ENCODE measurements at places on chromosomes 1 and 21. TPM values are rescaled to one million over a fixed set of nuclear protein-coding genes. Genes with fewer than 3 reads are reported as not detected.

- H3K27me3 ChIP-seq: no peaks in the 10 kb centered on the region
- peak overlapping the region; percentile 100 for H3K27ac ChIP-seq
- peaks cover 53% of the 10 kb centered on the region for H3K4me1 ChIP-seq
- peaks cover 5% of the 10 kb centered on the region for H3K36me3 ChIP-seq
Measured at GRCh38 chr1:26785611-26786436, 1.9 kb upstream of the PIGV start.

GRCh38 chr1:17789926-17790325, 34.8 kb downstream of the ACTL8 start:
- no peak overlapping the region for H3K4me3 ChIP-seq
- H3K27ac ChIP-seq: no peak overlapping the region
- no peaks in the 10 kb centered on the region for H3K4me1 ChIP-seq
- no peaks in the 10 kb centered on the region for H3K27me3 ChIP-seq
- DNase-seq: no peak

DNA sequence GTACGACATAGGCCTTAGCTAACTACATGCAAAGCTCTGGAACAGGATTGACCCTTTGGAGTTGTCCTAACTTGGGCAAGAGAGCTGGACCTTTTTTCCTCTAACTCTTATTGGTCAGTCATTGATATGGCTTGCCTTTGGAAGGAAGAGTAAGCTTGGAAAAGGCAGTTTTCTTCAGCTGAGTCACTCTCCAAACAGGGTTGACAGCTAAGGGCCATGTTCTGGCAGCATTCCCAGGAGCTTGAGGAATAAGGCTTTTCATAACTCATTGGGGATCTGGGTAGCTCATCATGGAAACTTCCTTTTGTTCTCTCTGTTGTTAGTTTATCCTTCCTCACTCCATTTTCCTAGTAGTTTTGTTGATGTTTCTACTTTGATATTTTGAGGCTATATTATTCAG, 14.5 kb upstream of the ERRFI1 start:
- no peaks in the 10 kb centered on the region for H3K36me3 ChIP-seq
- H3K27me3 ChIP-seq: no peaks in the 10 kb centered on the region
- DNase-seq: peak; percentile 92
- no peak overlapping the region for H3K4me3 ChIP-seq
- H3K27ac ChIP-seq: peak overlapping the region; percentile 52
- H3K4me1 ChIP-seq: peaks cover 10% of the 10 kb centered on the region

GRCh38 chr1:43913051-43913501, 20.5 kb upstream of the ARTN start:
- no peaks in the 10 kb centered on the region for H3K4me1 ChIP-seq
- no peaks in the 10 kb centered on the region for H3K36me3 ChIP-seq
- no peak overlapping the region for H3K4me3 ChIP-seq
- H3K27me3 ChIP-seq: no peaks in the 10 kb centered on the region
- DNase-seq: no peak
- no peak overlapping the region for H3K27ac ChIP-seq

- H3K36me3 ChIP-seq: no peaks in the 10 kb centered on the region
- H3K4me3 ChIP-seq: no peak overlapping the region
- peaks cover 6% of the 10 kb centered on the region for H3K4me1 ChIP-seq
- H3K27me3 ChIP-seq: no peaks in the 10 kb centered on the region
Measured at GRCh38 chr1:25473653-25474225, 43.0 kb downstream of the MACO1 start.

DNA sequence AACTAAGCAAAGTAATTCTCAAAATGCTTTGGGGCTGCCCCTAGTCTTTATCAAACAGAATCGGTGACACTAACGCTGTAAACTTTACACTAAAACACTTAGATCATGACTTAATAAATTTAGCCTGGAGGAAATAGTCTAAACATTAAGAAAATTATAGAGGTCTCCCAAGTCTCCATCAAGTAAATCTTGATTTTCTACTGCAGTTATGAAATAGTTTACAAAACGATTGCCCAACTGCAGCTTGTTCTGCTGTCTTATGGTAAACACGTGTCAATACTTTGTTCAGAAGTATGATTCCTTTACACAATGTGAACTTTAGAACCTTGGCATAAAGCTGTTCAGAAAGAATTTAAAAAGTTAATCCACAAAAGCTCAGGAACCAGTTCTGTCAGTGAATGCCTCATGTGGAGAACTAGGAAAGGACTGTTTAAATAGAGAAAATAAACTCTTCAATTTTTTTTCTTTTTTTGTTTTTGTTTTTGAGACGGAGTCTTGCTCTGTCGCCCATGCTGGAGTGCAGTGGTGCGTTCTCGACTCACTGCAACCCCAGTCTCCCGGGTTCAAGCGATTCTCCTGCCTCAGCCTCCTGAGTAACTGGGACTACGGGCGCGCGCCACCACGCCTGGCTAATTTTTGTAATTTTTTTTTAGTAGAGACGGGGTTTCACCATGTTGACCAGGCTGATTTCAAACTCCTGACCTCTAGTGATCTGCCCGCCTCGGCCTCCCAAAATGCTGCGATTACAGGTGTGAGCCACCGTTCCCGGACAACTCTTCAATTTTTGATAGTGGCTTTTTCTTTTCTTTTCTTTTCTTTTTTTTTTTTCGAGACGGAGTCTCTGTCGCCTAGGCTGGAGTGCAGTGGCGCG, 1.6 kb downstream of the DDI2 start:
- peak overlapping the region; percentile 91 for H3K4me3 ChIP-seq
- no peaks in the 10 kb centered on the region for H3K27me3 ChIP-seq
- peak overlapping the region; percentile 98 for H3K27ac ChIP-seq
- no peaks in the 10 kb centered on the region for H3K36me3 ChIP-seq
- no peak for DNase-seq
- peaks cover 72% of the 10 kb centered on the region for H3K4me1 ChIP-seq

DNA sequence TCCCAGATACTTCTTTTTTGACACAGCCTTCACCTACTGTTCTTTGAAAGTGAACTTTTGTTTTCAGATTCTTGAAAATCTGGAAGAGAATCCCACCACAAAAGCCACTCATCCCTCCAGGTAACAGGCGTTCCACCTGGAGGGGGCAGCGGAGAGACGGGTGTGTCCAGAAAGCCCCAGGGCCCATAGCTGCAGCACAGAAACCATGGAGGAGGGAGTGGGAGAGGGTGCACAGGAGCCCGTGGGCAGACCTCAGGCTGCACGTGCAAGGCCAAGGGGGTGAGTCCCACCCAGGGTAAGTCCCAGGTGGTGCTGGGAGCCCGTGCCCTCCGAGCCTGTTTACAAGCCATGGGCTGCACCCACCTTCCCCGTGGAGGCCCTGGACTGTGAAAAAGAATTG, 86.5 kb downstream of the PSMG1 start:
- peaks cover 44% of the 10 kb centered on the region for H3K4me1 ChIP-seq
- H3K27ac ChIP-seq: peak overlapping the region; percentile 86
- H3K4me3 ChIP-seq: no peak overlapping the region
- no peak for DNase-seq

DNA sequence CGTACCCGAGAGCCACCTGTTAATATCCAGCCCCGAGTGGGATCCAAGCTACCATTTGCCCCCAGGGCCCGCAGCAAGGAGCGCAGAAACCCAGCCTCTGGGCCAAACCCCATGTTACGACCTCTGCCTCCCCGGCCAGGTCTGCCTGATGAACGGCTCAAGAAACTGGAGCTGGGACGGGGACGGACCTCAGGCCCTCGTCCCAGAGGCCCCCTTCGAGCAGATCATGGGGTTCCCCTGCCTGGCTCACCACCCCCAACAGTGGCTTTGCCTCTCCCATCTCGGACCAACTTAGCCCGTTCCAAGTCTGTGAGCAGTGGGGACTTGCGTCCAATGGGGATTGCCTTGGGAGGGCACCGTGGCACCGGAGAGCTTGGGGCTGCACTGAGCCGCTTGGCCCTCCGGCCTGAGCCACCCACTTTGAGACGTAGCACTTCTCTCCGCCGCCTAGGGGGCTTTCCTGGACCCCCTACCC, 1.4 kb downstream of the USP21 start:
- peaks cover 3% of the 10 kb centered on the region for H3K36me3 ChIP-seq
- H3K27me3 ChIP-seq: no peaks in the 10 kb centered on the region
- DNase-seq: no peak
- peaks cover 32% of the 10 kb centered on the region for H3K4me1 ChIP-seq
- H3K27ac ChIP-seq: no peak overlapping the region
- no peak overlapping the region for H3K4me3 ChIP-seq

GRCh38 chr1:29820401-29820800, 584.1 kb downstream of the PTPRU start:
- H3K27ac ChIP-seq: no peak overlapping the region
- no peaks in the 10 kb centered on the region for H3K4me1 ChIP-seq
- no peak for DNase-seq
- no peak overlapping the region for H3K4me3 ChIP-seq
- no peaks in the 10 kb centered on the region for H3K27me3 ChIP-seq

DNA sequence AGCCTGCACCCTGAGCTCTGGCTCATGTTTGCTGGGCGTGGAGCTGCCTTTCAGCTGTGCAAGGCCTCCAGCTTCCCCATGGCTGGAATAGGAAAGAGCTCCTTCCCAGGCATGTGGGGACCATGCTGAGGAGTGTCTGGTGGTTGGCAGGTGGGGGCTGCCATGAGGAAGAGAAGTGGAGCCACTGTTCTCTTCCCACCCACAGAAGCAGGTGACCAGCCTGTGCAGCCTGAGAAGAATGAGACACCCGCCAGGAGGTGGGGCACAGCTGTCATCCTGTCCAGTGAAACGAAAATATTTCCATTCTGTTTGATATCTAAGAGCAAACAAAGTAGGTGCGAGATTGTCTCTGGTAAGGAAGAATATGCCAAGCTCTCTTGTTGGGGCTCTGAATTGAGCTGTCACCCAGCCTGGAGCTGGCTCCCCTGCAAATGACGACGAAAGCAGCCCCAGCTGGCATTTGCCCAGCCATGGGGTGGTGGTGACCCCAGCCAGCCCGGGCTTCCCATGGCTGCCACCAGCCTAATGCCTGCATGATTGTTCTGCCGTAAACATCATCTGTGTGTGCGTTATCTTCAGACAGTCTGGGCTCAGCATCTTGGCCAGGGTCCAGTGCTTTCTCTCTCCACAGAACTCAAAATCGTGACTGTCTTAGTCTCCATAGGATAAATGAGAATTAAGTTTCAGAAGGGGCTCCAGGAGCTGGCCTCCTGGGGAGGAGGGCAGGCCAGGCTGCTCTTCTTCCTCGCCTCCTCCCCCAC, 429.8 kb upstream of the VAMP3 start:
- H3K27me3 ChIP-seq: no peaks in the 10 kb centered on the region
- H3K36me3 ChIP-seq: no peaks in the 10 kb centered on the region
- no peak overlapping the region for H3K4me3 ChIP-seq
- no peak for DNase-seq
- no peak overlapping the region for H3K27ac ChIP-seq

DNA sequence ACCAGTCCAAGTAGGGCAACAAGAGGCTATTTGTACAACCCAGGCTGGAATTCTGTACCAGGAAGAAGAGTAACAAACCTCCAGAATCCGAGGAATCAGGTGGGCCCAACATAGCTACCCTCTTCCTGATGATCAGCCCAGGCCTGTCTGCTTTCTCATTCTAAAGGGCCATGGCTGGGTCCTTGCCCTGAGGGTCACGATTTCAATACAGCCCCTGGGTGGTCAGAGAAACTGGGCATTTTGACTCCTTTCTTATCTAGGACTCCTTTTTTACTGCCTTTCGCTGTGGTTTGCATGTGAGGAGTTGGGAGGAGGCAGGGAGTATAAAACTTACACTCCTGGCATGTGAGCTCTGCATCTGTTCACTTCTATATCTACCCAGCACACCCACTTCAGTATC, 164.9 kb upstream of the COA6 start:
- no peaks in the 10 kb centered on the region for H3K27me3 ChIP-seq
- no peaks in the 10 kb centered on the region for H3K36me3 ChIP-seq
- peaks cover 1% of the 10 kb centered on the region for H3K4me1 ChIP-seq

HOOK1 gene
- total RNA-seq: 27.6 TPM

PLA2G2D gene
- 0.29 TPM for total RNA-seq

FCER1G gene
- total RNA-seq: 233 TPM

S100A1 gene
- not detected for total RNA-seq

COL6A1 gene
- 280 TPM for total RNA-seq

TAL1 gene
- total RNA-seq: 4.2 TPM

HUNK gene
- 2.4 TPM for total RNA-seq

EPHA8 gene
- not detected for total RNA-seq

SPRR1A gene
- not detected for total RNA-seq

Measured in upper lobe of left lung (tissue), 6 donors.